ENCODE measurements at places on chromosomes 11 and 22. TPM values are rescaled to one million over a fixed set of nuclear protein-coding genes. Genes with fewer than 3 reads are reported as not detected.

- no peak for DNase-seq
These were observed 18.9 kb downstream of the MUC15 start for GRCh38 chr11:26553182-26553581.

DNA sequence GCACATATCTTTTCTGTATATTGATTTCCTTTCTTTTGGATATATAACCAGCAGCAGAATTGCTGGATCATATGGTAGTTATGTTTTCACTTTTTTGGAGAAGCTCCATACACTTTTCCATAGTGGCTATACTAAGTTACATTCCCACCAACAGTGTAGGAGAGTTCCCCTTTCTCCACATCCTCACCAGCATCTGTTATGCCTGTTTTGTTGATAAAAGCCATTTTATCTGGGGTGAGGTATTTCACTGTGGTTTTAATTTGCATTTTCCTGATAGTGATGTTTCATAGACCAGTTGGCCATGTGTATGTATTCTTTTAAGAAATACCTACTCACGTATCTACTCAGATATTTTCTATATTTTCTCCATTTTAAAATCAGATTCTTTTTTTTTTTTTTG, 419.3 kb upstream of the FAT3 start:
- DNase-seq = no peak

DNA sequence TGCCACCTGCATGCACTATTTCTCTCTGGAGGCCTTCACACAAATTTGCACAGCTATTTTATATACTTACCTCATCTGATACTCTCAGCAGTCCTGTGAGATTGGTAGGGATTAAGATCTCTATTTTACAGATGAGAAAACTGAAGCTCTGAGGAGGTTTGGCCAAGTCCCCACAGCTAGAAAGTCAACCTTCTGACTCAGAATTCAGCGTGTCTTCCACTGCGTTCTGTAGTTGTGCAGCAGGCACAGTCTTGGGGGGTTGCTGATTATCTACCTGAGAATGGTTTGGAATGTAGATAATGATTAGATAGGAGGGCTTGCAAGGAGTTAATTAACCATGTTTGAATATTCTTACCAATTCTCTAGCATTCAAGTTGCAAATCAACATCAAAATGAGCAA, 2.5 kb upstream of the SORL1 start:
- DNase-seq = no peak

- DNase-seq = no peak
These were observed 59.1 kb downstream of the KCNC1 start for GRCh38 chr11:17793642-17794170.

DNA sequence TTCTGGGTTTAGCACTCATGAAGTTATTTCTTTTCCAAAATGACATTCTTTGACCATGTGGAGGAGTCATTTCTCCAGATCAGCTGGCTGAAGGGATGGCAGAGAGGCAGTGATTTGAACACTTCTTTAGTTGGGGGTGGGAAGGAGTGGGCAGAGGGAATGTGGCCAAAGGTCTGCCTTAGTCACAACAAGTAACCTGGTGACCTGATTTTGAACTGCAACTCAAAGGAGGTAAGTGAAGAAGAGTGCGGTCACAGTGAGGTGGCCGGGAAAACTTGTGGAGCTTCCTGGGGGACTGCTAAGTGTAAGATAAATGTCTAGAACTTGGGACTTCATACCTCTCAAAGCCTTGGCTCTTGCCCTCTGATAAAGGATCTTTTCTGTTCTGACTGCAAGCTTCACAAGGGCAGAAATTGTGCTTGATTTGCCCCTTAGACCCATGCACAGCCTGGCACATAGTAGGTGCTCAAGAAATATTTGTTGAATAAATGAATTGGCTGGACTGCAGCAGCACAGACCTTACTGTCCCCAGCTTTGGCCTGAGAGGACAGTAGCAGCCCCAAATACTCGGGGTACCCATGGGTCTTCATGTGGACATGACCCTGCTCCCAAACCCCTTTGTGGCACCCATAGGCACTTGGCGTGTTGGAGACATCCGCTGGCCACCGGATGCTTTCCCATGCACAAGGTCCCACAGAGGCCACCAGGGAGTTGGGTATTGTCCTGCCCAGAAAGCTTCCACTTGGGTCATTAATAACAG, 99.0 kb upstream of the ALX4 start:
- no peak for DNase-seq

- no peak for DNase-seq
These were observed 83.1 kb downstream of the PARVA start for GRCh38 chr11:12460466-12460865.

The HBE1 gene
- polyA plus RNA-seq = not detected

The NFAM1 gene
- polyA plus RNA-seq = not detected

The KIRREL3 gene
- 0.31 TPM for polyA plus RNA-seq

GRCh38 chr11:22471385-22471784, 133.2 kb downstream of the SLC17A6 start:
- DNase-seq = no peak

DNA sequence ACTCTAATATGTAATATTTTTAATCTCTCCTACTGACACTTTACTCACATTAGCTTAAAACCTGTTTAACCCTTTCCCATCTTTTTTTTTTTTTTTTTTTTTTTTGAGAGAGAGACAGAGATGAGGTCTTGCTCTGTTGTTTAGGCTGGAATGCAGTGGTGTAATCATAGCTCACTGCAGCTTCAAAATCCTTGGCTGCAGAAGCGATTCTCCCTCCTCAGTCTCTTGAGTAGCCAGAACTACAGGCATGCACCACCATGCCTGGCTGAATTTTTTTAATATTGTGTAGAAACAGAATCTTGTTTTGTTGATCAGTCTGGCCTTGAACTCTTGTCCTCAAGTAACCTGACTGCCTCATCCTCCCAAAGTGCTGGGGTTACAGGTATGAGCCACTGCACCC, 37.3 kb downstream of the PAMR1 start:
- no peak for DNase-seq

The PYGM gene
- 0.06 TPM for polyA plus RNA-seq

DNA sequence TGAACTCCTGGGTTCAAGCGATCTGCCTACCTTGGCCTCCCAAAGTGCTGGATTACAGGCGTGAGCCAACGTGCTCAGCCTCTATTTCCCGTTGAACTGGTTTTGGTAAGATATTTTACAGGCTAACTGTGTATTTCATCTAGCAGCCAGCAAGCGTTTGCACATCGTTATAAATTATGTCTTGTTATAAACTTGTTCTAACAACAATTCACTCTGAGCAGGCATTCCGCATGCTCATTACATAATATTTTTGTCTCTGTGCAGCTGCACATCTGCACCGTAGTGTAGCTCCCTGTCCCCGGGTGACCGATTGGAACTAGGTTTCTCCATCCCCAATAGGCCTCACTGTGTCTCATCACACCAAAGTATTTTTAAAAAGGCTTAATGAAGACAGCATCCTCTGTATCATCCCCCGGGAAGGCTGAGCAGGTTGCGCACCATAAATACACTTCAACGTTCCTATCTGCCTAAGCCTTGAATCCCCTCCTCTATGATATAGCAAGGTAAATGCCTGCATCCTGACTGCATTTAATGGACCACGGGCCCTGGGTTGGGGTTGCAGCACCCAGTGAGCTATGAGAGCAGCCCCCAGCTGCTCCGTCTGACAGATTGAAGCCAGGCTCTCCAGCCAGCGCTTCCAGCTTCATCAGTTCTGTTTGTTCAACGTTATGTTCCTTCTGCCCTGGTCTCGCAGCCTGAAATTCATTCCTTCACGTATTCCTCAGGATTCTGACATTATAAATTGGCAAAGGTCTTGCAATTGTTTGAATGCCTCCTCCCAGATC, 47.7 kb downstream of the TST start:
- DNase-seq = no peak

The C11orf91 gene
- 0.08 TPM for polyA plus RNA-seq

The NEU3 gene
- polyA plus RNA-seq = 9.3 TPM

DNA sequence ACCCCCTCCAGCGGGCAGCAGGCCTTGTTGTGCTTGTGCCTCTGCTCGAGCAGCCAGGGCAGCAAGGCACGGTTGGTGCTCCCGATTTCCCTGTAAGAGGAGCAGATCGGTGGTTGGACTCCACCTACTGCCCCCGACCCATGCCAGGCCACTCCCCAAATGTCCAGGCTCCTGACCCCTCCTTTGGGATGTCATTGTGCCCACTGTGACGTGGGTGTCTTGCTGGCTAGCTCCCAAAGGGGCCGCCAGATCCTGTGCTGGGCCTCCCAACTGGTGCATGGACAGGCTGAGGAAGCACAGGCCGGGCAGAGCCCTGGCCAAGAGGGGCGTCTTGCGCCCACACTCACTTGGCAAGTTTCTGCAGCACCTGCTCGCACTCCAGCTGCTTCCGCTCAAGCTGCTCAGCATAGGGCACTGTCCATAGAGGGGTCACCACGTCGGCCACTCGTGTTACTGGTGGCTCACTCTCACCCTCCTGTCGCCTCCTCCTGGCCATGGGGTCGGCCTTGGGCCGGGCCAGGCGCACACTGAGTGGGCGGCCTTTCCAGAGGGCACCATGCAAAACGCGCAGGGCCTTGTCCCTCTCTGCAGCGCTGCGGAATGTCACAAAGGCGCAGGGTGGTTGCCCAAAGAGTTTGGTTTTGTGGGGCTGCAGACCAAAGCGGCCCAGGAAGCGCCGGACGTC, at the start of gene RANBP1:
RANBP1 (plus strand) TSS at position 414 of the 685 bp plus-strand sequence; CDS start at position 495, 81 bp downstream.
- no peak for DNase-seq

The C22orf31 gene
- not detected for polyA plus RNA-seq

- no peak for DNase-seq
These were observed 581 bp upstream of the AP5B1 start for GRCh38 chr11:65781152-65781961.

The TRMU gene
- 28.0 TPM for polyA plus RNA-seq

GRCh38 chr11:34339149-34340064, 18.4 kb downstream of the ABTB2 start:
- no peak for DNase-seq

DNA sequence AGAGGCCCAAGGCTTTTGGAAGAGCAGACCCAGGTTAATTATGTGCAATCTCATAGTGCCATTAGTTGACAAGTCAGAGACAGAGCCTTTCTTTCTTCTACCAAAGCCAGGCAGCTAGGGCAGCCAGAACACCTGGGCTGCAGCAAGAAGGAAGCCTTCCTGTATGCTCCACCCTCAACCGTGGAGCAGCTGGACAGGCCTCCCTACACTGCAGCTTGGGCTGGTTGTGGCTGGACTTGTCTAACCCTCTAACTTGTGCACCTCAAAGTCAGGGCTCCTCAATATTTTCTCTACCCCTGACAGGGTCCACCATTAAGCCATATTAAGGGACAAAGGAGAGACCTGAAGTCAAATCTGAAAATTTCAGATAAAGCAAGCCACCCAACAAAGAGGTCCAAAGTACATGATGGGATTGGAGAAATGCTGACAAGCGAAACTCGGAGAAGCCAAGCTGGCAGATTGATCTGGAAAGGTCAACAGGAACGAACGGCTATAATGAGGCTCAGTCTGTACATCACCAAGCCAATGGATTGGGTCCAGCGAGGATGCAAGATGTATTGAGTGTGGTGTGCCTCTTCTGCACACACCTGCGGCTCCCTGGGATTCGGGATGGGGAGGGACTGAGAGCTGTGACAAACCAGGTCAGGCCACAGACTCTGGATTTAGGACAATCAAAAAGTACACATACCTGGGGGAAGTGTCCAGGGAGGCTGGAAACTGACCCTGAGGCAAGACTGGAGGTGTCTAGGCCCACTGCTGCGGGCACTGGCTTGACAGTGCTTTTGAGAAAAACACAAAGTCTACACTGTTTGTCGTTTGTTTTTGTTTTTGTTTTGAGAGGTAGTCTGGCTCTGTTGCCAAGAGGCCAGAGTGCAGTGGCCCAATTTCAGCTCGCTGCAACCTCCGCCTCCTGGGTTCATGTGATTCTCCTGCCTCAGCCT, 11.7 kb upstream of the SLC43A3 start:
- no peak for DNase-seq

The NLRP10 gene
- 4.9 TPM for polyA plus RNA-seq

GRCh38 chr11:11976481-11977127, 31.8 kb downstream of the DKK3 start:
- DNase-seq = no peak

The TEX12 gene
- not detected for polyA plus RNA-seq

- DNase-seq = peak; percentile 17
These were observed 545 bp upstream of the TIRAP start for GRCh38 chr11:126282361-126282735.

DNA sequence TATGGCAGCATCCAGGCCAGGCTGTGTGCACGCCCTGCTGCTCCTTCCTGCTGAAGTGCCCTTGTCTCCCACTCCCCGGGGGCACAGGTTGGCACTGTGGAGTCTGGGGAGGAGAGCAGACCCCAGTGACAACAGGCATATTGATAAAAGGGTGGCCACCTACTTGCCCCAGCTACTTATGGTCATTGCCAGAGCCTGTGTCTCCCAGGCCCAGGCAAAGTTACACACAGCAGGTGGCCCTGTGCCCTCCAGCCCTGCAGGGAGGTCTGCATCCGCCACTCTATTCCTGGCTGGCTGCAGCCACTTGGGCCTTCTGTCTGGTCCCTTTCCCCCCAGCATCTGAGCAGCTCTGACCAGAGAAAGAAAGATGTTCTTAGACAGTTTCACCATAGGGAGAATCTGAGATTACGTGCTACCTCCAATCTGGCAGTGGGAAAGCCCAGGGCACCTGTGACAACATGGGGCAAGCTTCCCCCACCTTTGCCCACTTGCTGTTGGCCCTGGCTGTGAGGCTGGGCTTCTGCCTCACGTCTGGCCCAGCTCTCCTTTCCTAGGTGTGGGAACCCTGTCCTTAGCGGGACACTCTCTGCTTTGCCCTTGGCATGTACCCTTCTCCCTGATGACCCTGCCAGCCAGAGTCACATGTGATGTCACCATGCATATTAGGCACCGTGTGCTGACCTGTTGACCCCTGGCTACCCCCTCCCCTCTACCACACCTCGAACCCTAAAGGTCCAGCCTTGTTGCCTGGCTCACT, 25.3 kb upstream of the CSNK2A3 start:
- DNase-seq = no peak

GRCh38 chr11:35101223-35101622, 37.7 kb upstream of the CD44 start:
- no peak for DNase-seq

DNA sequence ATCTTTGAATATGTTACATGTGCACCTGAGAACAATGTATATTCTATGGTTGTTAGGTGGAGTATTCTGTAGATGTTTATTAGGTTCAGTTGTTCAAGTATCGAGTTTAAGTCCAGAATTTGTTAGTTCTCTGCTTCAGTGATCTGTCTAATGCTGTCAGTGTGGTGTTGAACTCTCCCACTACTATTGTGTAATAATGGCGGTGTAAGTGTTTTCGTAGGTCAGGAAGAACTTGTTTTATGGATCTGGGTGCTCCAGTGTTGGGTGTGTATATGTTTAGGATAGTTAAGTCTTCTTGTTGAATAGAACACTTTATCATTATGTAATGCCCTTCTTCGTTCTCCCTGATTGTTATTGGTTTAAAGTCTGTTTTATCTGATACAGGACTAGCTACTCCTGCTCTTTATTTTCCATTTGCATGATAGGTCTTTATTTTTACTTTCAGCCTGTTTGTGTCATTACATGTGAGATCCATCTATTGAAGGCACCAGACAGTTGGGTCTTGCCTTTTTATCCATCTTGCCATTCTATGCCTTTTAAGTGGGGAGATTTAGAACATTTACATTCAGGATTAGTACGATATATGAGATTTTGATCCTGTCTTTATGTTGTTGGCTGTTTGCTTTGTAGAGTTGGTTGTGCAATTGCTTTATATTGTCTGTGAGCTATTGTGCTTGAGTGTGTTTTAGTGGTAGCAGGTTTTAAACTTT, 121.6 kb downstream of the DDX10 start:
- DNase-seq = peak; percentile 8

The INS gene
- polyA plus RNA-seq = not detected

The CD3D gene
- not detected for polyA plus RNA-seq

- DNase-seq = no peak
These were observed 9.5 kb downstream of the CTTN start for GRCh38 chr11:70407814-70408213.
